ENCODE measurements at places on chromosomes 6 and 20.

- no peak for DNase-seq
These were observed 19.8 kb upstream of the TFAP2C start for GRCh38 chr20:56609321-56609720.

DNA sequence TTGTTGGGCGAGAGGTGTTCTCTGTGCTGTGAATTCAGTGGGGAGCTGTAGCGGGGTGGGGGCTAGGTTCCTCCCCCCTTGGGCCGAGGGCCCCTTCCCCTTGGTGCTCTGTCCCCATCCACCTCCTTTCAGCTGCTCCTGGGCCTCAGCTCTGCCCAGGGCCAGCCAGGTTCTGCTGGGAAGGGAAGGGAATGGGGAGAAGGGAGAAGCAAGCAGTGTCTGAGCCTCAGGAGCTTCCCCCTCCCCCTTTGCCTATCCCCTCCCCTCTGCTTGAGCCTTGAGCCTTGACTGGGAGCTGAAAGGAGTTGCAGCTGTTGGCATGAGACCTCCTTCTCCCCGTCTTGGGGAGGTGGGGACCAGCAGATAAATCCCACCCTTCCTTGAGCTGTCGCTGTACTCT lies 576 bp upstream of the RRP36 start:
- DNase-seq: no peak

DNA sequence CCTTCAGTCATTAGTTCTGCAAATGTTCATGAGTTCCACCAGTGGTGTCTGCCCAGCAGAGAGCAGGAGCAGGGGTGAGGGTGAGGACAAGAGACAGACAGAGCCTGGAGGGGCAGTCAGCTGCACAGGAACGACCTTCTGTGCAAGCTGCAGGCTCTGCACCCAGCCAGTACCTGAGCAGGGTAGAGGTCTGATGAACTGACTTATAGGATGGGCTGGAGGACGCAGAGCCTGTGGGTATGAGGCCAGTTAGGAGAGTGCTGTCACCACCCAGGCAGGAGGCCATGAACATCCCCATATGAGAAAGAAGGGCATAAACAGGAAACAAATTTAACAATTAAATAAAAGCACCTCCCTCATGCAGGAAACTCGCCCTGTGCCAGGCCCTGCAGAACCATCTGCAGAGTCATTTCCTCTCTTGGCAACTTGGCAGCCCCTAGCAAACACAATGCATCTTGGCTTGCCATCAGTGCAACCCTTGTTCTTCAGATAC lies 17.9 kb downstream of the C6orf15 start:
- DNase-seq: peak; percentile 12

- no peak for DNase-seq
These were observed 237.4 kb upstream of the ZFP64 start for GRCh38 chr20:52429029-52429428.

DNA sequence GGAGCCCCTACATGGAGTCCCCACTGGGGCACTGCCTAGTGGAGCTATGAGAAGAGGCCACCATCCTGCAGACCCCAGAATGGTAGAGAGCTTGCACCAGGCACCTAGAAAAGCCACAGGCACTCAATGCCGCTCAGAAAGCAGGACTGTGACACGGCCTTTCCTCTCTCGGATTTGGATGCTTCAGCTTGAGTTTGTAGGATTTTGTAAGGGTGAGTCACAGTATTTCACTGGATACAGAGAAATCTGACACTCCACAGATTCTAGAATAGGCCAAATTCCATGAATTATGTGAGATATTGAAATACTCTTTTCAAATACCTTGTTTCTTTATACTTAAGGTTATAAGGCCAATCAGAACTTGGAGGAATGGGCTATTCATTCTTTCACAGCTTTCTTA lies 424.5 kb downstream of the HTR1B start:
- no peak for DNase-seq

- DNase-seq: no peak
These were observed 84.7 kb downstream of the HAO1 start for GRCh38 chr20:7855545-7855944.

- DNase-seq: no peak
These were observed 31.5 kb downstream of the PACSIN1 start for GRCh38 chr6:34497411-34497810.

- no peak for DNase-seq
These were observed 124.2 kb downstream of the LY86 start for GRCh38 chr6:6712449-6713403.

DNA sequence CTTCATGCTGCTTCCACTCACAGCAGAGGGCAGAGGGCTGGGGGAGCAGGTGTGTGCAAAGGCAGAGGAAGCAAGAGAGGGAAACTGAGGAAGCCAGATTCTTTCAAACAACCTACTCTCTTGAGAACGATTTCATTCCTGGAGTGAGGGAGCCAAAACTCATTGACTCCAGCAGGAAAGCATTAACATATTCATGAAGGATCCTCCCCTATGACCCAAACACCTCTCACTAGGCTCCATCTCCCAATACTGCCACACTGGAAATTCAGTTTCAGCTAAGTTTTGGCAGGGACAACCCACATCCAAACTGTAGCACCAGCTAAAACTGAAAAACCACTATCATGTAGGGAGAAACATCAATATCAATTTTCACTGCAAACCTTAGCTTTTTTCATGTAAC lies 125.1 kb downstream of the OLIG3 start:
- no peak for DNase-seq

- DNase-seq: no peak
These were observed 2.4 kb upstream of the PYGB start for GRCh38 chr20:25245461-25245860.

GRCh38 chr20:53002786-53003185 lies 30.6 kb downstream of the TSHZ2 start:
- no peak for DNase-seq

DNA sequence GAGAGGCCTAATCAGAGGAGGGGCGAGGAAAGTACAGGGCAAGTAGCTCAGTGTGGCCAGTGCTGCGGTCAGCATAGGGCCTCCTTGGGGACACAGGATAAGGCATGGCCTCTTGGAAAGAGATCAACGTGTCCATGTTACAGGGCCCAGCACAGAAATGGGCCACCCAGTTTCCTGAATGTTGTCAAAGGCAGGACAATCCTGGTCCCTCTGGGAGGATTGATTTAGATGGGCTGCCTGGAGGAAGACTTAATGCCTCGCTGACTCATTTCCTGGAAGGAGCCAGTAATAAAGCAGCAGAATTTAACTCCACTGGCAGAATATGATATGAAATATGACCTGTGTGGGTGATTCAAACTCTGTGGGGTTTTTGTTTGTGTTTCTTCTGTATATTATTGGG lies 16.6 kb downstream of the DDO start:
- DNase-seq: no peak

- DNase-seq: no peak
These were observed 175.8 kb upstream of the GGTLC1 start for GRCh38 chr20:24164360-24164759.

- no peak for DNase-seq
These were observed 687.2 kb upstream of the AGPAT4 start for GRCh38 chr6:161961046-161961445.

DNA sequence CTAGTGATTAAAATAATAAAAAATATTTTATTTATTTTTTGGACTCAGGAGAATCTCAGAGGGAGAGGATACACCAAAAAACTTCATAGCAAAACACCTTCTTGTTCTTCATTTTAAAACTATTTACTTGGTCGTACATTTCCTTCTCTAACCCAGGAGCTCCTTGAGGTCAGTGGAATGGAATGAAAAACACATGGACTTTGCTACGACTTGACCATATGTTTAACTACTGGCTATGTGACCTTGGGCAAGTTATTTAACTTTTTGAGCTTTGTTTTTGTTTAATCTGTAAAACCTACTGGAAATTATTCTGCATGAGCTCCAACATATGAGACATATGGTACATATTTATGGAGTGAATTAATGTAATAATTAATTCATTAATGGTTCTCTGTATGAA lies 1005.5 kb upstream of the CITED2 start:
- DNase-seq: no peak

DNA sequence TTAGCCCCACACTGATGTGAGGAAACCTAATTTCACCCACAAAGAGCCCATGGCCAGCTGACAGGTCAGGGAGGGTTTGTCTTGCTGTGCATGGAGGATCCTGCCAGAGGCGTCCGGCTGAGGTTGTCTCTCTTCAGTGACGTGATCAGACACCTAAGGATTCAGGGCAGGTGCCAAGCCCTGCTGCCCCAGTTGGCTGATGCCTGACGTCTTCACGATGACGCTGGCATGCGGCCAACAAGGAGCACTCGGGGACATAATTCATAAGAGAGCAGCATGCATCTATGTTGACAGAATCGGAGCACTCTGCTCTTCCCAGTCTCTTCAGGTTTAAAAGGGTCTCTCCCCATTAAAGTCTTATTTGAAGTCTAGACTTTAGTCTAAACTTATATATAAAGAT lies 47.8 kb downstream of the PSMB1 start:
- DNase-seq: no peak

DNA sequence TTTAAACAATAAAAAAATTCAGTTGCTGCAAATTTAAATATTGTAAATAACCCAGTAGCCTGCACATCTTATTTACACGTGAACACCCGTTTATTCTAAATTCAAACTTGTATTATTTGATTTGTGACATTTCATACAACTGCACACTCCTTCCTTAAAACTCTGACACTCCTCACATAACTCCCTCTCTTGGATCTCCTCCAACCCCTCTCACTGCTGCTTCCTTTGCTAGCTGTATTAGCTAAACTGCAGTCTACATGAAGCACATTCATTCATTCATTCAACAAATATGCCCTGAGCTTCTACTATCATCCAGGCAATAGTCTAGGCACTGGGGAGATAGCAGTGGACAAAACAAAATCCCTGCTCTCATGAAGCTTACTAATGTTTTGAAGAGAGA lies 47.0 kb downstream of the FBXL4 start:
- DNase-seq: no peak

DNA sequence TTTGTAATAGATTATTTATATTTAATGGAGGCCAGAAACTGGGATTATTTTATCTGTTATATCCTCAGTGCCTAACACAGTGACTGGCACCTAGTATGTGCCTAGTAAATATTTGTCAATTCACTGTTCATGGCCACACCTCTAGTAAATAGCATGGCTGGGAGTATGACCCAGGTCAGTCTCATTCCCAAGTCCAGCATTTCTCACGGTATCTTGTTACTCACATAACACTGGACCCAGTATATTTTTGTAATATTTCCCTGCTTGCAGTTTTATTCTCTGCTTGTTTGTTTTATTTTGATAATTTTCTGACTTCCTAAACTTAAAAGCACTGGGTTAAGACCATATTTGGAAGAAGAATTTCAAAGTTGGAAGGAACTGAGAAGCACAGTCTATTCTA lies 47.7 kb downstream of the CTNNBL1 start:
- DNase-seq: no peak

DNA sequence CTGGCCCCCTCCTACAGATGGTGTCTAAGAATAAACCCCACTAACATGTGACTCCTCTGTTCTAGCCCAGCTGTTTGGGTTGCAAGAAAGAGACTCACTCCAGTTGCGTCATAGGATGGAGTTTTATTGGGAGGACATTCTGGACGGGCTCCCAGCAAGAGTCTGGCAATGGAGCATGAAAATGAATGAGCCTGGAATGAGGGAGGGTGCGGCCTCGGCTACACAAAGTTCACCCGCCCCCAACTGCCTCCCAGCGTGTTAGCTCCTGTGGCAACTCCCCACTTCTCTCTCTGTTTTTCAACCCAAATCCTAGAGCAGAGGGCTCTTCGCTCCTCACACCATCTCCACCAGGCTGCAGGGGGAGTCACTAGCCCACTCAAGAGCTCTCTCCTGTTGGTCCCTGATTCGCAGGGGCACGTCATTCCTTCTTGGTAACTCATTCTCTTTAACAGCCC lies 5.1 kb upstream of the ADAM33 start:
- DNase-seq: no peak

DNA sequence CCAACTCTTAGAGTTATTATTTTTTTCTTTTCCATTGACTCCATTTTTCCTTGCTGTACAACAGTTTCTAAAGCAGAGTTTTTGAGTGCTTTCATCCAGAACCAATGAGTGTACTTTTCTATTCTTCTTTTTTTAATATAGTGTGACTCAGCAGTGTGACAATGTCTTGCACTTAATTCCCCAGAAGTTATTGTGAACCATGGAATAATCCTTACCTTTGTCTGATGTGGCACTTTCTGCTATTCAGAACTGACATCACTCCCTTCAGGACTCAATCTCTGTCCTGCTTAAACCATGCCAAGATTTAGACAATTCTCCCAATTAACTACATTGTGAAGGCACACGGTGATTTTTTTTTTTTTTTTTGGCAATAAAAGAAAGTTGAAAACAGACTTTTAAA lies 41.5 kb downstream of the GRIK2 start:
- DNase-seq: no peak

GRCh38 chr20:17610566-17611289 lies 40.9 kb downstream of the DSTN start:
- DNase-seq: no peak

- no peak for DNase-seq
These were observed 444.6 kb upstream of the DEFB115 start for GRCh38 chr20:30812739-30813411.

DNA sequence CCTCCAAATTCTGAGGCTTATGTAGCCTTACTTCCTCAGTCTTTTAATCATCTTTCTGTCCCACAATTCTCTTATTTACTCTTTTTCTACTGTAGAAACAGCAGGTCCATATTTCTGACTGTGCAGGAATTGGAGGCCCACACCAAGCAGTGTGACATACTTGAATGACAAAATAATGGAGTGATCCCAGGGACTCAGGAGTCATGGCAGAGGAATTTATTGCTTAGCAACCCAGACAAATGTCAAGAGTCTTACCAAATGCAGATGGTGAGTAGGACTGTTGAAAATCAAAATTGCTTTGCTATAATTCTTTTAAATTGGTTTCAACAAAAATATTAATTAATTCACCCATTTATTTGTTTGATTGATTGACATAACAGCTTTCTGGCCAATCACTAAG lies 59.9 kb downstream of the HTR1B start:
- no peak for DNase-seq

GRCh38 chr6:80268865-80269730 lies 162.6 kb downstream of the BCKDHB start:
- DNase-seq: no peak

DNA sequence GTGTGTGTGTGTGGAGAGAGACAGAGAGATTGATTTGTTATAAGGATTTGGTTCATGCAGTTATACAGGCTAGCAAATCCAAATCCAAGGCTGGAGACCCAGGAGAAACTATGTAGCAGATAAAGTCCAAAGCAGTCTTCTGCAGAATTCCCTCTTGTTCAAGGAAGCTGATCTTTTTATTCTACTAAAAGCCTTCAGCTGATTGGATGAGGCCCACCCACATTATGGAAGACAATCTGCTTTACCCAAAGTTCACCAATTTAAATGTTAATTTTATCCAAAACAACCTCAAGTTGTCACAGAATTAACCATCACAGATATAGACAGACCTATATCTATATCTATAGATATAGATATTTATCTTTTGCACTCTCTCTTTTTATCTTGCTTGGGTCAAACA lies 67.0 kb downstream of the TPBG start:
- DNase-seq: no peak

All from stimulated activated CD8-positive, alpha-beta memory T cell treated with anti-CD3 and anti-CD28 coated beads, Interleukin-4, amount 100 ng/mL, for 1 hour (primary cell).